Amniotic stem cell (primary cell): ENCODE measurements at places on chromosomes 5 and 9.
A peak's percentile ranks its signal among the peaks of the same experiment; 100 is the strongest.

DNA sequence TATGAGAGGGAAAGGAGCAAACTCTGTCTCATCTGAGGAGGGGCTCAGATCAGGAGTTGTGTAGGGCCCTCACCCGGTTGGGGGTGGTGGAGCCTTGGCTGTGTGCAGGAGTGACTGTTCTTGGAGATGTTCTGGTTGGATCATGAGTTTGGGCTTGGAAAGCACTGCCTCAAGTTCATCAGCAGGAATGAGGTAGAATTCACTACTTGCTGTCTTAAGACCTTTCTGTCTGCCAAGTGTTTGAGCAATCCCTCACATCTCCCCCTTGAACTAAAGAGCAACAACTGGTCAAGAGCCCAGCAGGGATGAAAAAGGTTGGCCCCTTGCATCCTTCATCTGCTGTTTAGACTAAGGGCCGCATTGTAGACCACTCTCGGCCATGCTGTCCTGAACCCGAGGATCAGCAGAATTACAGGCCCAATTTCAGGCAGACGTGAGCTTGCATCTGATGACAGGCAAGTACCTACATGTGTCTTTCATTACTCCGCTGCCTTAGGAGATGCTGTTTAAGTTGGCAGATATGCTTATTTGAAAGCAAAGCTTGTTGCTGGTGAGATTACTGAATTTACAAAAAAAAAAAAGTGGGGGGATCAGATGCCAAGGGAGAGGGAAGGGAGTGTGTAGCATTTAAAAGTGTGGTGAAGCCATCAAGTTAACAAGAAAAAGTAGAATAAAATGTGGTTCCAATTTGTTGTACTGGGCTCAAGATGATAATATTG is 36.4 kb downstream of the PIK3R1 start:
- no peak for DNase-seq

DNA sequence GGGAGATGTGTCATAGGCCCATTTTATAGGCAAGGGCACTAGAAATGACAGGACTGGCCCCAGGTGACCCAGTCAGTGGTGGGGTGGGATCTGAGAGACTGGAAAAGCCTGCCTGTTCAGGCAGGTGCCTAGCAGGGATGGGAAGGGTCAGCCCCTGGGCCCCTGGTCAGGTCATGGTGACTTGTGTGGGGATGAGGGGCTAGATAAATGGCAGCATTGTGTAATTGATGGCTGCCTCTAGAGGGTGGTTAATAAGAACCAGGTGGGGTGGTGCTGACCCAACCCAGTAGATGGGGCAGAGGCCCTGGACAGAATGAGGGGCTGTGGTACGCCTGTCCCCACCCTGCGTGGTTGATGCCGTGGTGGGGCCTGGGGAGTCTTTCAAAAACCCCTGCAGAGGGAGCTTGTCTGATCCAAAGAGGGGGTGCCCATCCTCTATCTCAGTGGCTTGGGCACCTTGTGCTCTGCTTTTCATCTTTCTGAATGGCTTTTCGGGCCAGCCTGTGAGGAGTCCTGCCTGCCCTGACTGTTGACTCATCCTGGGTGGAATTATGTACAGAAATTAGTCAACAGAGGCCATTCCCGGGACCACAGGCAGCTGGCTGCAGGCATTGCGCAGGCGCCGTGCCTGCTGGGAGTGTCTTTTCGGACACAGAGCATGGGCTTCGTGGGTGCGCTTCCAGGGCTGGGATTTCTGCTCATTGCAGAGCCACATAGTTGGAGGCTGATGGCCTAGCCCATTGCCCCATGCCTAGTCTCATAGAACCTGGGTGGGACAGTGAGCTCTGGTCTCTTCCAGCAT is 93.6 kb upstream of the PITX1 start:
- peak; percentile 78 for DNase-seq

- DNase-seq: no peak
Measured at GRCh38 chr5:138663009-138663408, 87.8 kb upstream of the HSPA9 start.

DNA sequence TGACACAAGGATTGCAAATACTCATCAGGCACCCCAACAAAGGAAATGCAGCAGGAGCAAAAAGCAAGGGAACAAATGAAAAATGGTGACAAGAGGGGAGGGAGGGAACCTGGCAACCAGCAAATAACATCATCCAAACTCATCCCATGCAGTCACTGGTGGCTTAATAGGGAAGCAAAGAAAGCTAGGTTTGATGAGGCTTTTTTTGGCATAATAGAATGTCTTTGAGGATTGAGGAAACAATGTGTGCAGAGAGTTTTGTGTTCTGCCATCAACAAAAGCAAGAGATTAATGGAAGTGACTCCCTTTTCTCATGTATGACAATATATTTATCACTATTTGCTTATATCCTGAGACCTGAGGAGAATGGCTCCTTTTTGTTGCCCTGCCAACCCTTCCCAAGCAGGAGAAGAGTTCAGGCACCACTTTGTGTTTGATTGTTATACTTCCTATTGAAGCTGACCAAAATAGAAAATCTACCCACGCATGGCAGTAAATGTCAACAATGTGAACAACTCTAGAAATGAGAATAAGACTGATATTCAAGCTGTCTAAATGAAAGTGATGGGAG is 375.7 kb downstream of the CAAP1 start:
- DNase-seq: no peak

DNA sequence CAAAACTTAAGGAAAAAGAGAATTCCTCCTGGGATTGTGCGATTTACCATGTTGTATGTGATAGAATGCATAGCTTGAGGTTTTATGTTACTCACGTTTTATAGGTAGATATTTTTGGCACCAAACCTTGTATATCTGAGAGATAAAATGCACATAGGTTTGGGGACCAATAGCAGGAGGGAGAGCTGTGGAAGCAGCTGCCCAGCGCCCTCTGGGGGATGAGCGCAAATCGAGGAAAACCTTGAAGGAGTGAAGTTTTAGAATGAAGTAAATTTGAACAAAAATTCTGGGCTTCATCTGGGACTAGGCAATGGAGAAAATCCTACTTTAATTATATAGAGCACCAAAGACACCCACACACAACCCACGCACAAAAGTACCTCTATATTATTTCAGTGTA is 197.0 kb downstream of the ADCY2 start:
- no peak for DNase-seq

DNA sequence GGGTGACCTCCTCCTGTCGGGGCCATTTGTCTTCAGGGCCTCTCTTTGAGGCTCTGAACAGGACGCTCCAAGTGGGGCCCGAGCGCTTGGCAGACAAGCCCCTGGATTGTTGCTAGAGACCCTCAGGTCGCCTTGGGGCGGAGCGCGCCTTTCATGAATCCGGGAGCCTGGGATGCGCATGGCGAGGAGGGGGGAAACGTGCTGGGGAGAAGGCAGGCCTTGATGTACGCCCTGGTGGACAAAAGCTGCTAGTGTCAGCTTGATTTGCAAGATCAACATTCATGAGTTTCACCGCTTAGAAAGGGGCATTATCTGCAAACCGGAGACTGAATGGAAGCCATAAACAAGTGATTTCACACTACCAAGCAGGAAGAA is 226.3 kb downstream of the SMARCA2 start:
- no peak for DNase-seq

- DNase-seq: peak; percentile 2
Measured at GRCh38 chr9:83199240-83199639, 136.3 kb upstream of the RASEF start.

DNA sequence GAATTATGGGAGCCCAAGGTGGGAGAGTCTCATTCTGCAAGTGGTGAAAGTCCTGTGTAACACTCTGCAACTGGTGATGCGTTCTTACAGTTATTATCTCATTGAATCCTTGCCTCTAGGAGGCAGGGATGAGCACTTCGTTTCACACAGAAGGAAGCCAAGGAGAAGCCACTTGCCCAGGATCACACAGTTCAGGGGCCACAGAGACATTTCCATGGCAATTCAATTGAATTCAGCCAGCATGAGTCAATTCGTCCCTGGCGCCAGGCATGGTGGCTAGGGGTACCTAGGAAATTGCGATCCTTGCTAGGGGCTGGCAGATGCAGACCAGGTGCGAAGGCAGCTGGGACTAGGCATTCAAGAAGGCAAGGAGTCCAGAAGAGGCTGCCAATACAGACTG is 26.2 kb downstream of the LHX2 start:
- DNase-seq: no peak

DNA sequence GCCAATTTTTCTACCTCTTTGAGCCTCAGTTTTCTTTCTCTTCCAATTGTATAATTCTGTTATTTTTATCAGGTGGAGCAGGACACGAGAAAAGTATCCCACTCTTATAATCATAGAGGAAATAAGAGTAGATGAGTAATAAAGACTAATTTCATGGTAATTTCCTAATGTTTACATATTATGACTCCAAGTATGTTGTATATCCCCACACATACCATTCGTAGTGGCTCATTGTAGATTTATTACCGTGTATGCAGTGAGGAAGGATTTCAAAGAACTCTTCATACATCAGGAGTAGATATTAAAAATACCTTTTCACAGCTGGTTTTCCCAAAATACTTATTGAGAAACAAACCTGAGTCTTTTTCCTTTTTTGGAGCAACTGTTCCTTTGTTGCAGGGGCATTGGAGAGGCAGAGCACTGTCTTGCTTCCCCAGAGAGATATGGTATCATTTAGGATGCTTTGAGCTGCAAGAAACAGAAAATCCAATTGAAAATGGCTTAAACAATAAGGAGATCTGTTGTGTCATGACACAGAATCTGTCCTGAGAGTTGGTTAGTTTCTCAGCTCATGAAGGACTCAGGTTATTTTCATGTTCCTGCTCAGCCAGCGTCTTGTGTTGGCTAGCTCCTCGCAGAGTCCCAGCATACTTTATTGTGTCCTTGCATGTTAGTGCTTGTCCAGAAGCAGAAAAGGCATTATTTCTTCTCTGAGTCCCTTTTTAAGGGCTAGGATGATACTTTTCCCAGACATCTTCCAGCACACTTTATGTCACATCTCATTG is 291.2 kb downstream of the ARHGAP26 start:
- no peak for DNase-seq

- no peak for DNase-seq
Measured at GRCh38 chr9:6229619-6230018, 14.0 kb downstream of the IL33 start.

- no peak for DNase-seq
Measured at GRCh38 chr5:38189081-38189504, 69.3 kb upstream of the EGFLAM start.

DNA sequence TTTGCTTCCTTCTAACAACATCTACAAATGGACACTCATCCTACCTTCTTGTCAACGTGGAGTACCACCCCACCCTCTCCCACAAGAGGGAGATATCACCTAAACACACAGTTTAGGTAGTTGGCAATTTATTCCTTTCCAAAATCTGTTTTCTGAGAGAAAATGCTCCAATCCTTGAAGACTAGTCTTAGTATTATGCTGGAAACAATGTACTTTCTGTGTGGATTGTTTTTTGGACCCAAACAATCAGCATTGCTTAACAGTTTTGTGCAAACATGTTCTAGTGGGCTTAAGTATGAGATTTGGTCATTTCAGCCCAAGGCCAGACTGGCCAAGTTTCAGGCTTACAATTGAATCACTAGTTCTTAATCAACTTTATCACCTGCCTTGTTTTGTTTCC is 359.1 kb downstream of the ARHGEF28 start:
- DNase-seq: no peak

- DNase-seq: no peak
Measured at GRCh38 chr5:159393854-159394274, 63.6 kb upstream of the IL12B start.

DNA sequence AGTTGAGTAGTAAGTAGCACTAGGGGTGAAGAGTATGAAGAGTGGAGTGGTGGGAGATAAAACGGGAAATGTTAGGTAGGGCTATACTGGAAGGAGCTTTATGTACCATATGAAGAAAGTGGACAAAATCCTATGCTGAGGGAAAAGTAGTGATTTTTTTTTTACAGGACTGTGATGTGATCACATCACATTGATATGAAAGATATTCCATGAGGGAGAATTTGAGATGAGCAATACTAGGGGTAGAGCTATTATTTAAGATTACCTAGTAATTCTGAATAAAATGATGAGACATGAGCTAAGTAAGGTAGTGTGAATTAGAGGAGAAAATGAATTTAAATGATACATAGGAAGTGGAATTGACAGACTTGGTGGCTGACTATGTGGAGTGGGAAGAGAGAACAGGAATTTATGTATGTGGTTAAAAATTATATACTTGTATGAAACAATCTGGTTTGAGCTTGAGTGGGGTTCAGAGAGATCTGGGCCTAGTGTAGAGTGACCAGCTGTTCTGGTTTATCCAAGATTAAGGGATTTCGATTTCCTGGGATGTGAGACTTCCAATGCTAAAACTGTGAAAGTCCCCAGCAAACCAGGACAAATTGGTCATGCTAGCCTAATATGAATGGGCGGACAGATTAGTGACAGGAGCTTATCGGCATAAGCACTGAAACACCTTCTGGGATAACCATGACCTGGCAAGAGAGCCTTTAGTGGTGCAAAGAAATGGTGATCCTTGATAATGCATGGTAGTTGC is 29.3 kb upstream of the STOM start:
- no peak for DNase-seq

- no peak for DNase-seq
Measured at GRCh38 chr5:11126844-11127243, 365.8 kb upstream of the DAP start.

GRCh38 chr9:31623511-31623910 is 760.9 kb upstream of the ACO1 start:
- DNase-seq: no peak

DNA sequence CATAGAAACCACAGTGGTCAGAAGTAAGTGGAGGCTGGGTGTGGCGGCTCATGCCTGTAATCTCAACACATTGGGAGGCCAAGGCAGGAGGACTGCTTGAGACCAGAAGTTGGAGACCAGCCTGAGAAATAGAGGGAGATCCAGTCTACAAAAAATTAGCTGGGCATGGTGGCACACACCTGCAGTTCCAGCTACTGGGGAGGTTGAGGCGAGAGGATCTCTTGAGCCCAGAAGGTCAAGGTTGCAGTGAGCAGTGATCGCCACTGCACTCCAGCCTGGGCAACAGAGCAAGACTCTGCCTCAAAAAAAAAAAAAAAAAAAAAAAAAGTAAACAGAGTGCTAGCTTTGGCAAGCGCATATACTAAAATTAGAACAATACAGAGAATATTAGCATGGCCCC is 24.6 kb downstream of the AK8 start:
- no peak for DNase-seq
